ENCODE measurements at places on chromosomes 2 and 18. TPM values are rescaled to one million over a fixed set of nuclear protein-coding genes. Genes with fewer than 3 reads are reported as not detected.

SCYGR4 gene
- not detected for total RNA-seq

TRABD2A gene
- 7.4 TPM for total RNA-seq

PKDCC gene
- total RNA-seq: 131 TPM

NR4A2 gene
- 29.4 TPM for total RNA-seq

ZNF804A gene
- total RNA-seq: under 0.01 TPM

Measured in breast epithelium (tissue), 4 donors.